ENCODE measurements at places on chromosomes 12 and 14.
A peak's percentile ranks its signal among the peaks of the same experiment; 100 is the strongest.

DNA sequence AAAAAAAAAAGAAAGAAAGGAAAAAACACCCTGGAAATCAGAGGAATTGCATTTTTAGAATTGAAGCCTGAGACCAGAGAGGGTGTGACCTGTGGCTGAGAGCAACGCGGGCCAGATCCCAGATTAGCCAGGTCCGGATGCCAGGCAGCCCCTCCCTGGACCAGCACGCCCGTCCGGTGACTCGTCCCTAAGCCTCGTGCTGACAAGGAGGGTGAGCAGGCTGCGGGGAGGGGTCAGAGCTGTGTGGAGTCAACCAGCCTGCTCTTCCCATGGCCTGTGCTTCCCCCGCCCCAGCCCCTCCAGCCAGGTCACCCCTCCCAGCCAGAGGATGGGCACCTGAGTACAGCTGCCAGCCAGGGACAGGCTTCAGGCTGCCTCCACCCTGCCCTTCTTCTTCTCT is 4.2 kb upstream of the KLC1 start:
- no peak for DNase-seq

GRCh38 chr14:100618763-100619320 is 31.6 kb upstream of the BEGAIN start:
- DNase-seq = peak; percentile 19

DNA sequence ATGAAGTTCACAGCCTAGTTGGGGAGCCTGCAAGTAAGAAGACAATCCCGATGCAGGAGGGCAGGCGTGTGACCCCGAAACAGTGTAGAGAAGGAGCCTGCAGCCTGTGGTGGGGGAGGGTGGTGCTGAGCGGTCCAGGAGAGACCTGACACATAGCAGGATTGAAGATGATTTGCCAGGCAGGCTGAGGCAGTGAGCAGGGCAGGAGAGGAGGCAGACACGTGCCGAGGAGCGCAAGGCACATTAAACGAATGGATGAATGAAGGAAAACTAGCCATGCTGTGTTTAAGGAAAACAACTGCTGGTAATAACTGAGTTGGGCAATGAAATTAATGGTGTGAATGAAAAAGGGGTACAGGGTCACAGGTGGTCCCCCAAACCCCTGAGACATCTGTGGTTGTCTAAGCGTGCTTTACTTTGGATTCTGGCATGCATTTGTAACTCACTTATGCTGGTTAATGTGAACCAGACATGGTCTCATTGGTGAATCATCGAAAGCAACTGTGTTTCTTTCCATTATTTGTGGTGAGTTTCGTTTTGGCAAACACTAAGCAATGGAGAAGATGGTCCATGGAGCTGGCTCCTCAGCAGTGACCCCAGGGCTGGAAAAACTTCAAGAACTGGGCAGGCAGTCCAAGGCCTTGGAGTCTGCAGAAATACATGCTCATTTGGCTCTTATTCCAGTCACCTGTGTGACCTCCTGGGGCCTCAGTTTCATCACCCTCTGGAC is 96.9 kb upstream of the EVL start:
- DNase-seq = no peak

GRCh38 chr14:96299441-96299840 is 43.4 kb downstream of the BDKRB1 start:
- DNase-seq = no peak

DNA sequence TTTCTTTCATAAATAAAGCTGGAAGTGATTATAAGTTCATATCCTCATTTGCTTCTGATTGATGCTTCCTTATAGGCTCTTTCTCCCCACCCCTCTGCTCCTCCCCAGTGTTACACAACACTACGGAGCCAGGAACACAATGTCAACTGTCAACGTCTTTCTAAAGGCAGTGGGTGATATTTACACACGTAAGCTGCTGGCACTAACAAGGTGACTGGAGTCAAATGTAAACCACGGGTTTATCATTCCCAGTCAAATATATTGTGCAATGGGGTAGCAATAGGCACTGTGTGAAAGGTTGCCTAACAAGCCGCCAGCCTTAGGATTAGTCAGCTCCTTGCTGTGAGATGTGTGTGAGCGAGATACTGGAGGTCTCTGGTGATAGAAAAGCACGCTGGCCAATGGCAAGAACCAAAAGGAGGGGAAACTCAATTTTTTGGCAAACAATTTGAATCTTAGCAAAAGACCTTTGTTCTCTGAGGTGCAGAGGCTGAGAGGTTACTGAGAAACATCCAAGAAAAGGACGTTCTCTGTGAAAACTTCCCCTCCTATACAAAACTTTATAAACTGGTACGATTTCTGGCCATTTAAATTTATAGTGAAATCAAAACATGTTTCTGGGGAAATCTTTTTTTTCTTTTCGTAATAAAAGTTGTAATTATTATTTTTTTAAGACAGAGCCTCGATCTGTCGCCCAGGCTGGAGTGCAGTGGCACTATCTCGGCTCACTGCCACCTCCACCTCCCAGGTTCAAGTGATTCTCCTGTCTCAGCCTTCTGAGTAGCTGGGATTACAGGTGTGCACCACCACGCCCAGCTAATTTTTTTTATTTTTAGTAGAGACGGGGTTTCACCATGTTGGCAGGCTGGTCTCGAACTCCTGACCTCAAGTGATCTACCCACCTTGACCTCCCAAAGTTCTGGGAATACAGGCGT is 22.3 kb upstream of the HECTD1 start:
- no peak for DNase-seq

DNA sequence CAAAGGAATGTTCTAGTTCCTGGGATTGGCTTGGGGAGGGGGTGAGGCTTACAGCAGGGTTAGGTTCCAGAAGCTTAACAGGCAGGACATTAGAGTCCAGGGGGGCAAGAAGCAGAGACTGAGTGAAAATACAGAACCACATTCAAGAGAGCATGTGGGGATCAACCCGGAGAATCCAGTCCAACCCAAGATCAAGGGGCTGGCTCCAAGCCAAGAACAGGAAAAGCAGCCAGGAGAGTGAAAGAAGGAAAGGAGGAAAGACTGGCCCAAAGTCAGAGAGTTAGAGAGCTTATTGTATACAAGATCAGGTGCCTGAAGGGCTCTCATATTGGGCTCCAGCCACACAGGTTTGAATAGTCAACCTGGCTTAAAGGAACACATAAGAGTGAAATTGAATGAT is 190.3 kb upstream of the CDKN3 start:
- no peak for DNase-seq

- no peak for DNase-seq
Observed at GRCh38 chr12:109840305-109841074, 7.3 kb upstream of the TRPV4 start.

DNA sequence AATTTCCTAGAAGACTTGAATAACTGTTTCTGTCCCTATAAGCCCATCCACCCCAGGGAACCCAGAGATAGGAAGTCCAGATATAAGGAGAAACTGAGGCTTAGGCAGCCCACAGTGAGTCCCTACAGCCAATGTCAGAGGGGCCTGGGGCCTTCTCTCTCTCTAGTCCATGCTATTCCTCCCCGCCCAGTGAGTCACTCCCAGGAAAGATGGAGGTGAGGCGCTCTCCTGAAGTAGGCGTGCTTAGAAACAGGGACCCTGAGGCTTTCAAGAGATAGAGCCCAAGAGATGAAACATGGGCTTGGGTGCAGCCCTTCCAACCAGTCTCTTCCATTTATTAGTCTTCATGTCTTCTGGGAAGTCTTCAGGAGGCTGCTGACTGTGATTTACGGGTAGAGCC is 2.3 kb upstream of the SMUG1 start:
- DNase-seq = no peak

All from NCI-H2081 (cell line).